ENCODE measurements at places on chromosomes 4 and X.

DNA sequence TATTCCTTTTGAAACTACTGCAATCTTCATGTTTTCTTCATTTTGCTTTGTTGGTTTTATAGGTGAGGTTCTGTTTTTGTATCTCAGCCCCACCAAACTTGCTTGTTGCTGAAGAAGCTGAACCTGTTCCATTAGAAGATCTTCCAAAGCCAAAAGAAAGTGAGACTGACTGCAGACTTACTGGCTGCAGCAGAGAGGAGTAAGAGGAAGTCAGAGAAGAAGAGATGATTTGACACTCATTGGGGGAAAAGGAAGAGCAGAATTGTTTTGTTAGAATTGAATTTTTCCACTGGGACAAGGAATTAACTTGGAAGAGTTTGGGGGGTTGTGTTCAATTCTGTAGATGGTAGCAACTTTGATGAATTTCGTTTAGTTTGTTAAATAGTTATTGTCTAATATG, 3.1 kb downstream of the TEX13D start:
- no peak for DNase-seq

- no peak for DNase-seq
These were observed 60.0 kb downstream of the MAP7D2 start for GRCh38 chrX:20056704-20057103.

GRCh38 chr4:184732126-184732525, 1.8 kb downstream of the CENPU start:
- no peak for DNase-seq

DNA sequence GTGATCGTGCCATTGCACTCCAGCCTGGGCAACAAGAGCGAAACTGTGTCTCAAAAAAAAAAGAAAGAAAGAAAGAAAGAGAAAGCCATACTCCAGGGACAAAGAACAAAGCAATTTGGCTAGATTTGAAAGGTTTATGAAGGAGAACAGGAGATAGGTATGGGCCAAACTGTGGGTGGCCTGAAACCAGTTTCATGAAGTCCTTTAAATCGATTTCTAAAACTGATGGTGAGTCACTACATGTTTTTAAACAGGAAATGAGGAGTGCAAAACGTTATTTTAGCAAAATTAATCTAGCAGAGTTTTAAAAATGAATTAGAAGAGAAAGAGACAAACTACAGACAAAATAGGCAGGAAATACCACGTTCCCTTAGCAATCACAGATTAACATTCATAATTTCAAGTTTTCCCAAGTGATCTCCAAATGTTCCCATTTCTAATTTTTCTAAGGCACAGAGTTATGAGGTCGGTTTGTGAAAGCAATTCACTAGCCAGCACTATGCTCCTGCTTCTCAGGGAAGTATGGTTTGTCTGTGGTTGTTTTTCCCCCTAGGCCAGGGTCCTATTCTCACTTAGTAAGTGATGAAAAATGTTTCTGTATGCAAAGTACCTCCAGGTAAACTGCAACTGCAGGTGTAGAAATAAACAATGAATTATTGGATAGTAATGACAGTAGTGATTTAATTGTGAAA, 190.6 kb downstream of the PPP3CA start:
- no peak for DNase-seq

- DNase-seq: no peak
These were observed 61.8 kb downstream of the CLNK start for GRCh38 chr4:10622728-10623127.

- no peak for DNase-seq
These were observed 9.1 kb downstream of the PPAT start for GRCh38 chr4:56426273-56426672.

GRCh38 chrX:109886122-109886761, 116.7 kb upstream of the TMEM164 start:
- DNase-seq: peak; percentile 38

- DNase-seq: no peak
These were observed 58.8 kb upstream of the LHFPL1 start for GRCh38 chrX:112738347-112739033.

- DNase-seq: no peak
These were observed 181.6 kb downstream of the PCDH7 start for GRCh38 chr4:30901461-30902451.

Data from suppressor macrophage (primary cell).